ENCODE measurements at places on chromosomes 6 and 20.

GRCh38 chr6:26186652-26187051 is 99.4 kb downstream of the HFE start:
- DNase-seq: no peak

DNA sequence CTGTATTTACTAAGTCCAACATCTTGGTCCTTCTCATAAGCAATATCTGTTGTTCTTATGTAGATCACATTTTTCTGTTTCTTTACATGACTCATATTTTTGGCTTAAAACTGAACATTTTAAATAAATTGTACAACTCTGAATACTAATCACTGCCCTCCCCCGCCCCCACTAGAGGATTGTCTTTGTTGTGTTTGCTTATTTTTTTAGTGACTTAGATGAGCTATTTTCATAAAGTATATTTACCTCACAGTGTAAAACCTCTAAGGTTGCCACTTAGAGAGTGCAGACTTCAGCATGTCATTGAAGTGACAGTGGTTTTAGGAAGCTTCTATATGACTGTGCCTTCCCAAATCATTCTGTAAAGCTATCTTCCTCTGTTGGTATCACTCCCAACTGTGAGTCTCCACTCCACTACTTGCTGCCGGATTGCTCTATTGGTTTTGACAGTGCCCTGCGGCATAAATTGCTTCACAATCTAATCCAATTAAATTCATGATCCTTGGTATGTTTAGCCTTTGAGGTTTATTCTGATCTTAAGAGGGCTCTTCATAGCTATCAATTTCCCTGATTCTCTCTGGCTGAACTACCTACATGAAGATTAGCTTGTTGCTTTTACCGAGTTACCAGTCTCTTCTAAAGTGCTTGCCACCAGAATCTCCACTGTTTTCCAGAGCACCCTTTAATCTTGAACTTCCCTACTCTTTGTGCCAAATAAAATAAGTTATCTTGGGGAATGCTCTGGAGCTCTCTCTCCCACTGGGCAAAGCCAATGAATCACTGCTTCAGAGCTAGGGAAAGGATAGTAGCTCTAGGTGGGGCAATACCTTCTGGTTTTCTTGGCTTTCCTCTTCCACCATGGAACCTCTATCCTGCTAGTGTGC is 33.0 kb downstream of the SPTLC3 start:
- no peak for DNase-seq

GRCh38 chr20:63097336-63097831 is 90.6 kb upstream of the BHLHE23 start:
- DNase-seq: no peak

DNA sequence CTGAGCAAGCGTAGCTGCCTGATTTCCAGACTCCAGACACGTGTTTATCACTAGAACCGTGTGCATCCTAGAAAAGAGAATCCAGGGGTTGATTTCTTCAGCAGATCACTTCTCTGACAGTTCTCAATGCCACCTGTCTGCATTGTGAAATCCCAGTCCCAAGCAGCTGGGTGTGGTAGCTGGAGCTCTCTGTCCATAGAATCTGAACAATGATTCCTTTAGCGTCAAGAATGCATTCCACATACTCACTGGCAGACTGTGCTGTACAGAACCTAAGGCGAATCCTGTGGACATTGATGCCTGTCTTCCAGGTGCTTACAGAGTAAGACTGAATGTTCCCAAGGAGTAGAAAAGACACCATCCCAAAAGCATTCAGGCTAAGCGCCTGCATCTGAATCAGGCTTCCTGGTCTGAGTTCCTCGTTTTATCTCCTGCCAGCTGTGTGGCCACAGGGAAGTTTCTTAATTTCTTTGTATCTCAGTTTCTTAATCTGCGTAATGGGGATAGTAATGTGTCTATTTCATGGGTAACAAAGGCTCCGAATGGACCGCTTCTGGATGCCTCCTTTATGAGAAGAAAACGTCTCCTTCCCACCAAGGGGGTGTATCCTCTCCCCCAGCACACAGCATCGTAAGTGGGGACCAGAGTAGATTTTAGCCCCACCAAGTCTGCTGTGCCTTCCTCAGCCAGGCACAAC is 10.4 kb upstream of the TRAF3IP2 start:
- DNase-seq: no peak

DNA sequence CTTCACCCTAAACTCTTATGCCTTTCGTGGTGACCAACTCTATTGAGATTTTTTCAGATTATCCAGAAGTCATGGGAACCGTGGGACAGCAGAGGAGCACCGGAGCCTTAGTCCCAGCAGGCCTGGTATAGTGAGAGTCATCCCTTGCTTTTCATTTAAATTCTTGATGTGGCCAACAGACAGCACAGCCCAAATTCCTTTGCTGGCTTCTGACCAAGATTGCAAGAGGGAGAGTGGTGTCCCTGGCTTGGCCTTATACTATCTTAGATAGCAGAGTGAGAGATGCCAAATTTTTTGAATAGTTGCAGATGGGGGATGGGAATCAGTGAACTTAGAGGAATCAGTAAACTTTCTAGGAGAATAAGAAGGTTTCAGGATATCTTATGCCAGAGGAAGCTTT is 7.8 kb downstream of the STX11 start:
- DNase-seq: no peak

DNA sequence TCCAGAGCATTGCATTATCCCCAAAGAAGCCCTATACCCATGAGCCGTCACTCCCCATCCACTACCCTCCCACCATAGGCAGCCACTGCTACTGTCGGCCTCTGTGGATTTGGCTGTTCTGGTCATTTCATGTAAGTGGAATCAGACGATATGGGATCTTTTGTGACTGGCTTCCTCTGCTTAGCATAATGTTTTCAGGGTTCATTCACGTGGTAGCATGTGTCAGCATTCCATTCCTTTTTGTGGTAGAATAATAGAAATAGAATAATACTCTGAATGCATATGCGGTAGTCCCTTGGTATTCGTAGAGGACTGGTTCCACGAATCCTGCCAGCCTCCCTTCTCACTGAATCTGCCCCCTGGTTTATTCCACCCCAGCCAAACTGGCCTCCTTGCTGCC is 402.6 kb upstream of the SULF2 start:
- no peak for DNase-seq

- DNase-seq: peak; percentile 65
Observed at GRCh38 chr6:36387440-36388303, at the start of gene ETV7. Gene ETV7, minus strand, starts transcription at chr6:36387669. Its CDS starts 128 bp downstream, at chr6:36387541.

GRCh38 chr20:63750807-63751470 is 11.4 kb downstream of the SLC2A4RG start:
- peak; percentile 66 for DNase-seq

DNA sequence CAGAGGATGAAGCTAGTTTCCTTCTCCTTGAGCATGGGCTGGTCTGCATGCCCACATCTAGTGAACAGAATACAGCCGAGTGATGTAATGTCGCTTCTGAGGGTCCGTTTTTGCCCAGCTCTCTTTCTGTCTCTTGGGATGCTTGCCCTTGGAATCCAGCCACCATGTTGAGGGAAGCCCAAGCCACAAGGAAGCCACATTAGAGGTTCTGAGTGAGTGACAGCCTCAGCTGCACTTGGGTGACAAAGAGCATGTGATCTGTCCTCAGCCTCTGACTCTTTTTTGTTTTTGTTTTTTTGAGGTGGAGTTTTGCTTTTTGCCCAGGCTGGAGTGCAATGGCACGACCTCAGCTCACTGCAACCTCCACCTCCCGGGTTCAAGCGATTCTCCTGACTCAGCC is 100.6 kb upstream of the SALL4 start:
- DNase-seq: no peak

DNA sequence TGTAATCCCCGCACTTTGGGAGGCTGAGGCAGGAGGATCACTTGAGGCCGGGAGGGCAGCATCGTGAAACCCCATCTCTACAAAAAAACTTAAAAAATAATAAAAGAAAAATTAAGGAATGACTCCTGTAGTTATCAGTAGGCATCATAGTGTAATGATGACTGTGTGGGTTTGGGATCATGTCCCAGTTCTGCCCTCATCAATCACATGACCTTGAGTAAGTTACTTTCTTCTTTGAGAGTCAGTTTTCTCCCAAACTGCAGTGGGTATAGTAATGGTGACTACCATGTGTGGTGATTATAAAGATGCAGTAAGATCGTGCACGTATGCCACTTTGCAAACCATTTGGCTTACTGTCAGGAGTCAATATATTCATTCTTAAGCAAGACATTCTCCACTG is 89.2 kb downstream of the TXNDC5 start:
- no peak for DNase-seq

DNA sequence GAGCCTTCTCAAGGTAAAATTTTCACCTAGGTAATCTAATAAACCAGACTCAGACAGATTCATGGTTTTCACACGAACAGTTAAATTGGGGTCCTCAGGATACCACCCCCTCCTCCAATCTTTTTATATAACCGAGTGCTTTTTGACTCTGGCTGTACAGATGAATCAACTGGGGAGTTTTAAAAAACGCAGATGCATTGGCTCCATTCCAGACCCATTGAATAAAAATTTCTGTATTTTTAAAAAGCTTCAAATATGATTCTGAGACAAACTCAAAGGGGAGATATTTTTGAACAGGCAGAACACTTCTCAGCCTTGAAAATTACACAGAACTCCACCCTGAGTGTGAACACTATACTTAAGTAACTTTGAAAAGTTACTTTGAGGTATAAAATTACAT is 7.2 kb downstream of the UTRN start:
- no peak for DNase-seq

DNA sequence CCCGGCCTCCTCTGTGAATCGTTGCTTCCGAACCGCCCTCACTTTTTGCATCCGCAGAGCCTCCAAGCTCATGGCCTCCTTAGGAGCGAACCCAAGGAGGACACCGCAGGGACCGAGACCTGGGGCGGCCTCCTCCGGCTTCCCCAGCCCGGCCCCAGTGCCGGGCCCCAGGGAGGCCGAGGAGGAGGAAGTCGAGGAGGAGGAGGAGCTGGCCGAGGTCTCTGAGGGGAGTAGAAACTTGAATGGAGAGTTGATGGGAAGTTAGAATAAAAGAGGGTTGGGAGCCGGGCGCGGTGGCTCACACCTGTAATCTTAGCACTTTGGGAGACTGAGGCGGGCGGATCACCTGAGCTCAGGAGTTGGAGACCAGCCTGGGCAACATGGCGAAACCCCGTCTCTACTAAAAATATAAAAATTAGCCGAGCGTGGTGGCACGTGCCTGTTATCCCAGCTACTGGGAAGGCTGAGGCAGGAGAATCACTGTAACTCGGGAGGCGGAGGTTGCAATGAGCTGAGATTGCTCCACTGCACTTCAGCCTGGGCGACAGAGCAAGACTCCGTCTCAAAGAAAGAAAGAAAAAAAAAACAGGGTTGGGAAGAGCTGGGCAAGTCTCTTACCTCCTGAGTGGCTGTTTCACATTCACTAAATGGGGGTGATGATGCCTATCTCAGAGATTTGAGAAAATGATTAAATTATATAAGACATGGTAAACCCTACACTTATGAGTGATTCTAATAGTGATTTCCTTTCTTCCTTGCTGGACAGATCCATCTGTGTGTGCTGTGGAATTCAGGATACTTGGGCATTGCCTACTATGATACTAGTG is 805 bp downstream of the MSH5 start:
- no peak for DNase-seq

GRCh38 chr6:56222499-56222898 is 24.9 kb downstream of the COL21A1 start:
- no peak for DNase-seq

DNA sequence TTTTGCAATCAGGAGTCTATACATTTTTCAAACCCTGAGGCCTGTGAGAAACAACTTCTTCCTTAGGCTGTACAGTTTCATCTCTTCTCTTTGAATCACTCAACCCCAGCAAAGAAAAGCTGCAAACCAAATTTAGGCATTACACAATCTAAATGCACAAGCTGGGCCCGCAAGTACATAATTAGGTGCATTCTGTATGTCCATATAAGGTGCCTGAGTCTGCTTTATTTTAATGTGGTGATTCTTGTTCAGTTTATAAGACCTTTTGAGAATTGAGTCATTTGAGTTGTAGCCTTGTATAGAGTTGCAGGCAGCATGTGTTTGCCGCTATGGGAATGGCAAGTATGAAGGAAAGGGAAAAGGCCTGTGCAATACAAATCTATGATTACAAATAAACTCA is 709.6 kb upstream of the MARCKS start:
- DNase-seq: no peak

DNA sequence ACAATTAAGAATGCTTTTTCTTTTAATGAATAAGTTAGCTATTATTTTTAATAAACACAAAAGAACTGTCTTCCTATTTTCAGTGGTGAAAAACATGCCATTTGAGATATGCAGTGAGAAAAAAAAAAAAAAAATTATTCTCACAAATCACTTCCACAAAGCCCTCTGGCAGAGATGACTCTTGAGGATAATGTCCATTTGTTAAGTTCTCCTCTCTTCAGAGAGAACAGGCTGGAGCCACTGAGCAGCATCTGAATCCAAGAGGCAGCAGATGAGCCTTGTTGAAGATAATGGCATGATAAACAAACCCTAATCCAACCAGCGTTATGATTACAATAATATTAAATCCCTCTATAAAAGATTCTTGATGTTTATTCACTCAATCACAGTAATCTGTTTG is 105.0 kb downstream of the PTPRK start:
- DNase-seq: no peak

DNA sequence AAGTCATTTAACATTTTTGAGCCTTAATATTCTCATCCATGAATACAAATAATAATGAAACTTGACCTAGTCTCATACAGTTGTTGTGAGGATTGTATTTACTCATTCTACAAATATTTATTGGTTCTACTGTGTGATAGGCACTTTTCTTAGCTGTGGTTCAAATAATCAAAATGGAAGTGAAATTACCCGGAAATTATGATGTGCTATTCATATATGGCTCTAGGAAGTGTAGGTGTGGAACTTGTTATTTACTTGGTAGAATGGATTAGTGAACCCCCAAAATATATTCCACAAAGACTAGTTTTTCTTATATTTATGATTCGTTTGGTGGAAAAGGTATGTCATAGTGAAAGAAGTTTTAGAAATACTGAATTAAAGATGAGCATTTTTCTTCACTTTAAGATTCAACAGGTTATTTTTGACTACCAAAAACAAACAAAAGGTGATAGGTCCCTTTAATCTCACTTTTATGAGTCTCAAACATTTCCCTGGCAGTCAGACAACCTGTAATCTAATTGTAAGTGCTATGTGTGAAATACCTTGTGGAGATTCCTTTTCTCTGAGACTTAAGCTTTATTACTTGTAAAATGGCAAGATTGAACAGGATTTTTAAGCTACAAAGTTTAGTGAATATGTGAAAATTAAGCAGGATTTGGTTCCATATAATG is 77.8 kb downstream of the STXBP5 start:
- DNase-seq: no peak

DNA sequence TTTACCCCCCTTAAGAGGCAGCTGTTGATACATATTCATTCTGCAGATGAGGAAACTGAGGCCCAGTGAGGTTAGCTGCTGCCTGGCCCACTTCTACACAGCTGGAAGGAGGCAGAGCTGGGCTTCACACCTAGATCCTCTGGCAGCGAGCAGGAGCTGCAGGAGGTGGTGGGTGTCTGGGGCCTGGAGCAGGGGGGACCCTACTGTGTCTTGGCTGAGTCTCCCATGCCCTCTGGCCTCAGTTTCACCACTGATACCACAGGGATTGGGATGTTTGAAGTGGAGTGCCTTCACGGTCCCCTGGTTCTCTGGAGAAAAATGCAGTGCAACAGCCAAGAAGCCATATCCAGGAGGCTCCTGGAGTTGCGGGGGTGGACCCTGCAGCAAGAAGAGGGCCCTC is 8.2 kb upstream of the BPIFA2 start:
- DNase-seq: no peak

GRCh38 chr6:114055763-114056162 is 84.8 kb upstream of the HDAC2 start:
- no peak for DNase-seq

- DNase-seq: no peak
Observed at GRCh38 chr6:30741063-30741779, 1.3 kb downstream of the FLOT1 start.

GRCh38 chr20:58989196-58989595 is 8.1 kb downstream of the NELFCD start:
- no peak for DNase-seq

GRCh38 chr6:157800420-157801237 is 22.4 kb upstream of the SNX9 start:
- DNase-seq: no peak
